ENCODE measurements at places on chromosomes 1 and 21. TPM values are rescaled to one million over a fixed set of nuclear protein-coding genes. Genes with fewer than 3 reads are reported as not detected.

DNA sequence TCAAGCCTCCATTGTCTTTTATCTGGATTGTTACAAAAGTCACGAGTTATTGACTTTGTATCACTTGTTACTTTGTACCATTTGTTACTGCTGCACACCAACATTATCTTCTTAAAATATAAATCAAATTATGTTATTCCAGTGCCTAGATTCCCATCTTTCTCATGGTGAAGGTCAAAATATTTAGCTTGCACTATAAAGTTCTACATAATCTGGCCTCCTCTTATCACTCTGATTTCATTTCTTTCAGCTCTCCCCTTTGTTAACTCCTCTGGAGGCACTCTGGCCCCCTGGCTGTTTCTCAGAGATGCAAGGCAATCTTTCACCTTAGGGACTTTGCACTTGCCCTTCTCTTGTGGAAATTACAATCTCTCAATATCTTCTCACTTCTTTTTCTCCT is 143.8 kb downstream of the OLFM3 start:
- DNase-seq: no peak

DNA sequence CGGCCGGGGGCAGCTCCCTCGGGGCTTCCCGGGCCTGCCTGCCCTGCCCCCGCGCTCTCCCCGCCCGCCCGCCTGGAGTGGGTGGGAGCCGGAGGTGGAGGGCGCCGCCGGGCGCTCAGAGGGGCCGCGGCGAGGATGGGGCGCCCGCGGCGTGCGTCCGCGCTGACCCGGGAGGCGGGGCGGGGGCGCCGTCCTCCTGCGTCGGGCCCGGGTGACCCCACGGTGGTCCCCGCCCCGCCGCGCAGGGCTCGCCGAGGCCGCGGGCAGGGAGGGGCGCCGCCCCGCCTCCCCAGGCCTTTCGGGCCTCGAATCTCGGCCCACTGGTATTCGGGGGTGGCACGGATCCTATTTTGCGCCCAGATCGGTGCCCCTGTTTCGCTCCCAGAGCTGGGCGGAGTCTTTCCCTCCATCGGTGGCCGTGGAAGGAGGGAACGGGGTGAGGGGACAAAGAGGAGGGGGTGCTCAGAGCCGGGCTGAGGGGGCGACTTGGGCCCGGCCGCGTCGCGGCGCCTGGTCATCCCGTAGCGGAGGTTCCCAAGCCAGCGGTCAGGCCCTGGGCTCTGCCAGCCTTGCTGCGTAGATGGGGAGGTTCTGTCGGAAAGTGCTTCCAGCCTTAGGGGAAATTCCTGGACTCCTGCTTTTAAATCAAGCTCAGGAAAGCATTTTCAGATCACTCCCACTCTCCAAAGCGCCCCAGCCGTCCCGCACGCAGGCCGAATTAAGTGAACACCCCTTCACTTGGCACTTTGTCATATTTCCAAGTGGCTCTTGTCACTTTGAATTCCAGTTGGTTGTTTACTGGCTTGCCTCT is 545 bp downstream of the PATJ start:
- peak; percentile 70 for DNase-seq

DNA sequence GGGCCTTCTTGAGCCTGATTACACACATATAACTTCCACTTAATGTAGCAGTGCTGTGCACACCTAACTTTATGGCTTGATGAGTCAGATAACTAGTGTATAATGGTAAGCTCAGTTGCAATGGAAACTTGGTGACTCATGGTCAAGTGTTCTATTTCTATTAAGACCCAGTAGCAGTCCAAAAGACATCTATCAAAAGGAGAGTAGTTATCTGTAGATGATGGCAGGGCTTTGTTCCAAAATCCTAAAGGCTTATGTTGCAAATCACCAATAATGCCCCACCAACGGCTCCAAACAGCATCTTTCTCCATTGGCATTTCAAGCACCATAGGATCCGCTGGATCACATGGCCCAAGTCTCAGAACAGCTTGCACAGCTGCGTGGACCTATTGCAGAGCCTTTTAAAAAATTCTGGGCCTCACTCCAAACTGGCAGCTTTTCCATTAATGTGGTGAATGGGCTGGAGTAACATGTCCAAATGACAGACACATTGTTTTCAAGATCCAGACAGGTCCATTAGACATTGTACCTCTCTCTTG is 566.8 kb upstream of the USP24 start:
- peak; percentile 88 for DNase-seq

- no peak for DNase-seq
Observed at GRCh38 chr1:30258471-30258870, 464.9 kb downstream of the MATN1 start.

DNA sequence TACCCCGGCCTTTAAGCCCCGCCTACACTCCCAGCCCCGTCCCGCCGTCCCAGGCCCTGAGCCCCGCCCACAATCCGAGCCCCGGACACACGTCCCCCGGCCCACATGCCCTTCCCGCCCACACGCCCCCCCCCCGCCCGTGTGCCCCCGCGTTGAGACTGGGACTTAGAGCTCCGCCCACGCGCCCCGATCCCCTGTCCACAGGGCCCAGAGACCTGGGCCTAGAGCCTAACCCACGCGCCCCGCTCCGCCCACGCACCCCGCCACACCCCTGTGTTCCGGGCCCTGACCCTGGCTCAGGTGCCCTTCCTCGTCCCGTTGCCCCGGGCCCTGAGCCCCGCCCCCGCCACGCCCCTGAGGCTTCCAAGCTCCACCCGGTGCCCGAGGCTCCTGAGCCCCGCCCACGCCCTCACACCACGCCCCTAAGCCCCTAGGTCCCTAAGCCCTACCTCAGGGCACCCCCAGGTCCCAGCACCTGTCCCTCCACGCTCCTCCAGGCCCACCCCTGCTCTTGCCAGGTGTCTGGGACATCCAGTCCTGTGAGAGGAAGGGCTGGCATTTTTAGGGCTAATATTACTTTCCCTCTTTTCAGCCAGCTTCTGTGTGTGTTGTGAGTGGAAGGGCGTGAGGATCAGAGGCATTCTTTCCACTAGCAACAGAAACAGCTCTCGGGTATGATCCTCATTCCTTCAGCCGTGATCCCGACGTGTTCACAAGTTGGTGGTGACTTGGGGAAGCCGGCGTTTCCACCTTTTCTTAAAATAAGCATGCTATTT is 552 bp upstream of the GPR157 start:
- peak; percentile 91 for DNase-seq

GRCh38 chr1:248807067-248807737 is 18.5 kb downstream of the SH3BP5L start:
- no peak for DNase-seq

DNA sequence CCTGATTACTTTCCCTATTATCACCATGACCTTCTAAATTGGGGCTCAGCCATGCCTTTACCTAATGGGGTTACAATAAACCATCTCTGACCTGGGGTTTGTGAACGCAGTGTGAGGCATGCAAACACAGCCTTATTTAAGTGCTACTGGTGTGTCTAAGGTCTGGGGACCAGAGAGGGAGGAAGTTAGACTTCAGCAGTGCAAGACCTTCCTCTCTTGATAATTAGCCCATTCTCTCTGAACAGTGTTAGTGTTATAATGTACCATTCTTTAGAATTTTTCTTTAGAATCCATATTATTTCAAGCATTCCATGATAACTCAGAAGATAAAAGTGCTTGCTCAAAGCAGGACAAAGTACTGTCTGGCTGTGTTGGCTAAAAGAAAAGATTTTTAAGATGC is 10.5 kb upstream of the LRRC8D start:
- DNase-seq: no peak

DNA sequence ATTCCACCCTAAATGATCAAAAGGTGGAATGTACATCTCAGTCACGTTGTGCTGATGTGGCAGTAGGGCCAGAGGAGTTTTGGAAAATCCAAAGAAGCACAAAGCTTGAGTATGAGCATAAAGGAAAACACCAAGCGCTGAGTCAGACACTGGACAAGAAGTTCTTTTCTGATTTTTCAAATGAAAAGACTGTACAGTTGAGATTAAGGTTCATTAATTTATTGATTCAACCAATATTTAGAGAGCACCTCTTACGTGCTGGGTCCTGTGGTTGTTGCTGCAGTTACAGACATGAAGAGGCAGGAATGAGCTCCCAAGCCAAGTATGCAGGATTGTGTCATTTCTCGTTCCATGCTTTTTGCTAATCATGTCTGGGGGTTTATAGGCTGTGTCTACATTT is 28.9 kb upstream of the APP start:
- DNase-seq: no peak

GRCh38 chr1:55517036-55517435 is 301.9 kb upstream of the USP24 start:
- no peak for DNase-seq

- DNase-seq: no peak
Observed at GRCh38 chr1:186738926-186739325, 58.7 kb upstream of the PTGS2 start.

The RNU1-3 gene
- total RNA-seq: under 0.01 TPM

The CYP4A22 gene
- not detected for total RNA-seq

The KRTAP10-9 gene
- total RNA-seq: not detected

The DLGAP3 gene
- 0.36 TPM for total RNA-seq

The CADM3 gene
- 8.7 TPM for total RNA-seq

Measured in sigmoid colon (tissue), 7 donors.